ENCODE measurements at places on chromosomes 2 and 18.
A peak's percentile ranks its signal among the peaks of the same experiment; 100 is the strongest.

DNA sequence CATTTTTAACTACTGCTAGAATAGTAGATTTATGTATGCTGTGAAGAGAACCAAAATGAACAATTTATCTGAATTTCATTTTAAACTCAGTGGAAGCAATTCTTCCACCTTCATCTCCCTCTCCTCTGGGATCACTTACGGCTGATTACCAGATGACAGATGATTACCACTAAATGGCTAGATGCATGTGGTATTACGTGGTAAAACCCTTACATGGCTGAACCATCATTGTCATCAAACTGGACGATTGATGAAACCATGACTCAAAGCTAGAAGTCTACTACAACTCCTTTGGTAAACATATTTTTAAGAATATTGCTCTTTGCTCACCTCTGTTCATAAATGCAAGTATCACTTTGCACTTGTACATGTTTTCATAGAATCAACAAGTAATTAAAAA lies 48.5 kb upstream of the DOCK10 start:
- DNase-seq: no peak

DNA sequence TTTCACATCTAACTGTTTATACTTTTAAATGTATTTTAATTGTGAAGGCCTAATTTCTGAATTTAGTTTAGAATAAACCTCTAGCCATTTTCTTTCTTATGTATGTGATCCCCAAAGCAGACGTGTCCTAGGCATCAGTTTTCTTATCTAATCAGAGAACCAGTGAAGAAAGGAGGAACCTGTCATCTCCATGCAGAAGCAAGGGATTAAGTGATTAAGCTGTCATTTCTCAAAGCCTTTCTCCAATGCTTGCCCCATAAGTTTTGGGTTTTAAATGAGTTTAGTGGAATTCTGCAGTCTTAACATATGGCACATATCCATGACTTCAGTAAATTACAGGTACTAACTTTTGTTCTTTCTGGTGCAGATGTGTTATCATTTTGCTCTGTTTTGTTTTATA lies 190.4 kb downstream of the PLCL1 start:
- DNase-seq: no peak

DNA sequence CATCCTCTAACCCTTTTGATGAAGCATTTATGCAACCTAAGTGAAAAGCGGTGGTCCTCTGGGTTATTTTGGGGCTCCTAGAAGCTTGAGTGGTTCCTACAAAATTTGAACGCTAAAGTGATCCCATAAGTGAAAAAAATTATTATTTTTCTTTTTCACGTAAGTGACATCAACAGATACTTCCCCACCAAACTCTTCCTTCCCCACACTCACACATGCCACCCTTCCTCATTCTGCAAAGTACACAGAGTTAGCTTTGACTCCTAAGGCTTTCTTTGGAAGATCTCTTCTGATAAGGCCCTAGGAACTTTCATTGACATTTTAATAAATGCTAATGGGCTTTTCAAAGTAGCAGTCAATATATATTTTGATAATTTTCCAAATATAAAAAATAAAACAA lies 109.7 kb downstream of the DOCK10 start:
- DNase-seq: no peak

- DNase-seq: no peak
Observed at GRCh38 chr18:44777457-44778192, 96.9 kb downstream of the SETBP1 start.

- DNase-seq: no peak
Observed at GRCh38 chr18:36215577-36215976, 28.3 kb downstream of the MOCOS start.

DNA sequence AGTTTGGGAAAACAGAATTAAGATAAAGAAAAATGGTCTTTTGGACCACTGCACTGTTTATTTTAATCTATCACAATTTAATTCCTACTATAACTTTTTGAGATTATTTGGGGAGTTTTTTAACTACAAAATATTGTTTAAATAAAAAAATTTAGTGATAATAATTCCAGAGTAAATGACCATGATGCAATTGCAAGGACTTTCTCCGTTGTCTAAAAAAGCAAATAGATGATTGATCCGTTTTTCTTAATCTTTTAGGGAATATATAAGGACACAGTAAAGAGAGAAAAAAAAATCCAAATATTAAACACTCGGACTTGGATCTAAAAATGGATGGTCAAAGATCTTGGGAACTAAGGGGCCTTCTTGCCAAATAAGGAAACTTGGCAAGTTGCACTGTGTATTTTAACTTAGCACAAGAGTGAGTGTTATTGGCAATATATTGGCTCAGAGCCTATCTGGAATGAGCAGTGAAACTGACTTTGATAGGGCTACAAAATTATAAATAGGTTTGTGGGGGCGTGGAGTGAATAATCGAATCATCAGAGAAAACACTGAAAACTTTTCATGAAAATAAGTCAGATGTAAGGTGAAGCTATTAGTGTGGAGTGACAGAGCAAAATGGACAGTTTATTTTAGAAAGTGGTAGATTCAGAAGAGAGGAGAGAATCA lies 2.0 kb downstream of the MAP3K20 start:
- no peak for DNase-seq

GRCh38 chr2:219440388-219441256 lies 6.0 kb downstream of the SPEG start:
- DNase-seq: no peak

DNA sequence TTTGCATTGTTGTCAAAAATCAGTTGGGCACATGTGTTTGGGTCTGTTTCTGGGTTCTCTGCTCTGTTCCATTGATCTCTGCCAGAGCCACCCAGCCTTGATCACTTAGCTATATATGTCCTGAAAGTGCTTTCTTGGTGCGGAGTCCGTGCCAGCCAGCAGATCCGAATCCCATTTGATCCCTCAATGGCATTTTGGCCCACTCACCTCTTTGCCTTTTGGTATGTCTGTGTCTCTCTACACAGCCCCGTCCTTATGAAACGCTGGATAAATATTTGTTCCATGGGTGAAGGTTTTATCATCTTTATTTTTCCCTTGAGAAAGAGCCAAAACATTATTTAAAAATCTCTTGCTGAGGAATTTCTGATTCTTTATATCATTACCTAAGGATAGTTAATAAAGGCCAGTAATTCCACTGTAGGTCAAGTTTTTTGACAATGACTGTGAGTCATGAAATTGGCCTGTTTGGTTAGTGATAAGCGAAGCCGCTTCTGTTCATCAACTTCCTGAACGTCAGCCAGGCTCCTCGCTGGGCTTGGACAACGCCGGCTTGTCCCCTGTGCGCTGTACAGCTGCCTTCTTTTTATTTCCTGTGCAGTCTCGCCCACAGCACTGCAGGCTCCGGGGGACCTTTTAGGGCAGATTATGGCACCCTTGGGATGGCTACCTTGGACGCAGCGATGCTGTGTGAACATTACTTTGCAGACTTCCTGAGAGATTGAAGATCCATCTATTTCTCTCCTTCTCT lies 24.9 kb downstream of the MTCL1 start:
- DNase-seq: no peak

DNA sequence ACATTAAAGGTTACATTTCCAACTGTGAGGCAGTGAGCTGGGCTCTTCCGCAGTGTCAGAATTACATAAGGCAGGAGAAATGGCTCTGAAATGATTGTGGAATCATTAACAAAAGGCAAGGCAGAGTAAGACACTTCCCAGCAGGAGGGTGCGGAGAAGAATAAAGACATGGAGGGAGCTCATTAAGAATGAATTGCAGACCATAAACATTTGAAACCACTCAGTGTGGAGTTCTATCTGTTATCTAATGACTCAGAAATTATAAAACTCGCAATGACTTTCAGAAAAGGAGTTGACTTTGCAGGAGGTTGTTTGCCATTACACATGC lies 77.0 kb downstream of the SMIM21 start:
- DNase-seq: no peak

GRCh38 chr2:196486146-196486545 lies 153.4 kb upstream of the CCDC150 start:
- no peak for DNase-seq

- DNase-seq: no peak
Observed at GRCh38 chr2:23107327-23107941, 277.5 kb upstream of the KLHL29 start.

GRCh38 chr18:13710414-13710831 lies 15.9 kb downstream of the FAM210A start:
- no peak for DNase-seq

GRCh38 chr2:224666951-224667553 lies 49.1 kb downstream of the CCDC195 start:
- DNase-seq: no peak

- DNase-seq: peak; percentile 26
Observed at GRCh38 chr2:197777823-197778407, 7.2 kb downstream of the BOLL start.

DNA sequence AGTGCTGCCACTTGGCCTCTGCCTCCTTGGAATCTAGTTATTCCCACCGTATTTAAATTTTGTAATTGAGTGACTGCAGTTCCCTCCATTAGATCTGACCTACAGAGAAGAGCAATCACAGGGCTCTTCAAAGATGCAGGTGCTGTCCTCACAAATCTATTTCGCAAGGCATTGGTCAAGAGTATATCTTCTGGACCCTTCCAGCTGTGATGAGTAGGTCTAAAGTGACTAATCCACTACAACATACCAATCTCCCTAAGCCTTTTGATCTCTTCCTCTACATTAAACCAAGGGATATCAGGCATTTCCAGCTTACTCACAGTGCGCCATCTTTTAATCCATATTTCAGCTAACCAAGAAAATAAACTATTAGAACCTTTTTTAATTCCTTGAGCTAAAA lies 65.1 kb upstream of the COL3A1 start:
- DNase-seq: no peak

DNA sequence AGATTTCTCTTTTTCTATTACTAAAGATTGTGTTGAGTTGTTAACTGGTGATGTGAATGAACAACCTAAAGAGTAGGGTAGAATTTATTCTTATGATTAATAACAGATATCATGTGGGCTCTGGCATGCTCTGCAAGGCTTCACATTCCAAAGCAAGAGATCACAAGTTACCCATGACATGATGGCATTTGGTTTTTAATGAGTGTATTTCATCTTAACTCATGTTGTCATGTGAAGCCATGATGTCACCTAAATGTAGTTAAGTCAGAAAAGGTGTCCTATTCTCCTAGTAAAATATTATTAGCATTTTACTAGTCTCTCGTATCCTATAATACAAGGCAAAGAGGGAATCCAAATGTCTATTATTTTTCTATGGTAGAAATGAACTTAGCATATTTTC lies 678.0 kb downstream of the ARHGAP15 start:
- no peak for DNase-seq

DNA sequence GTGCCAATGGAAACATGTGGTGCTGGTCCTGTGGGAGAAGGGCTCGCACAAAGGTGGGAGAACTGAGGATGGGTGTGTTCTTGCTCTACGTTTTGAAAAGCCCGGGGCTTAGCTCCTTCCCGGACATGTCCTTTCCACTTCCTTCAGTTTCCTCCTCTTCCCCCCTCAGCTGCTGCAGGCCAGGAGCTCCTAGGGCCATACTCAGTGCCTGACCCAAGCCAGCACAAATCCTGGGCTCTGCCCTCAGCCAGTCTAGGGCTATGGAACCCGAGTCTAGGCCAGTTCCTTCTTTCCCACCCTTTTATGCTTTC lies 1.4 kb upstream of the SIX2 start:
- DNase-seq: no peak

GRCh38 chr2:175834477-175834876 lies 167.6 kb downstream of the LNPK start:
- DNase-seq: no peak

DNA sequence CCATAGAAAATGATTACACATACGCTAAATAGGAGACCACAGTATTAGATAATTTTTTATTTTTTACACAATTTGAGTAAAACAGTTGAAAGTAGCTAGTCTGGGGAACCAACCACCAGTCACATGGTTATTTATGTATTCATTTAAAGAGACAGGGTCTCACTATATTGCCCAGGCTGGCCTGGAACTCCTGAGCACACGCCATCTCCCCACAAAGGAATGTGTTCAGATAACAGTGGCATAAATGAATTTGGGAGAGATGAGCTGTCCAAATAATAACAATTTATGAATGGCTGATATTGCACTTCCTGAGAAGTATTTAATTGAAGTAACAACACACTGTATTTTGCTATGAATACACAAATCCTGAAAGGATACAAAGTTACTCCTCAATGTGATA lies 39.7 kb downstream of the KIDINS220 start:
- DNase-seq: no peak
